Jurkat, Clone E6-1 (cell line): ENCODE measurements at places on chromosomes 6 and 20.

- DNase-seq: no peak
Measured at GRCh38 chr6:132703936-132704335, 9.9 kb downstream of the VNN1 start.

DNA sequence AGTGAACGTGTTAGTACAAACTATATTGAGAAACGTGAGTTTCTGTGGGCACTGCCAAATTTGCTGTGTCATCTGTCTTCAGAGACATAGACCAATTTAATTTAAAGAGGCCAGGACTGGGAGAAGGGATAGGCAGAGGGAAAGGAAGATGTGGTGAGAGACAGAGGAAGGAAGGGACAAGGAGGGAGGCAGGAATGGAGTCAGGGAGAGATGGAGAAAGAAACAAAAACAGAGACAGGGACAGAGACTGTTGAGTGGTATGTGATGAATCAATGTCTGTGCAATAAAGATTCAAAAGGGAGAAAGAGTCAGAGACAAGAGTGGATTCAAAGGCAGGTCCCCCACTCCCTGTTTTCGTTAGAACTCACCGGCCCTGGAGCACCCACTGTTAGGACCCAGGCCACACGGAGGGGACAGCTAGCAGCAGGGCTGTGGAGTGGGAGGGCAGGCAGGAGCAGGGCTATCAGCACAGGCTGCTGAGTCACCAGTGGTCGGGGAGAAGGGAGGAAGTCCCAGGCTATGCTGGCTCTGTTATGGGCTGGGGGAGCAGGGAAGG lies 51.6 kb upstream of the CHD6 start:
- DNase-seq: no peak

DNA sequence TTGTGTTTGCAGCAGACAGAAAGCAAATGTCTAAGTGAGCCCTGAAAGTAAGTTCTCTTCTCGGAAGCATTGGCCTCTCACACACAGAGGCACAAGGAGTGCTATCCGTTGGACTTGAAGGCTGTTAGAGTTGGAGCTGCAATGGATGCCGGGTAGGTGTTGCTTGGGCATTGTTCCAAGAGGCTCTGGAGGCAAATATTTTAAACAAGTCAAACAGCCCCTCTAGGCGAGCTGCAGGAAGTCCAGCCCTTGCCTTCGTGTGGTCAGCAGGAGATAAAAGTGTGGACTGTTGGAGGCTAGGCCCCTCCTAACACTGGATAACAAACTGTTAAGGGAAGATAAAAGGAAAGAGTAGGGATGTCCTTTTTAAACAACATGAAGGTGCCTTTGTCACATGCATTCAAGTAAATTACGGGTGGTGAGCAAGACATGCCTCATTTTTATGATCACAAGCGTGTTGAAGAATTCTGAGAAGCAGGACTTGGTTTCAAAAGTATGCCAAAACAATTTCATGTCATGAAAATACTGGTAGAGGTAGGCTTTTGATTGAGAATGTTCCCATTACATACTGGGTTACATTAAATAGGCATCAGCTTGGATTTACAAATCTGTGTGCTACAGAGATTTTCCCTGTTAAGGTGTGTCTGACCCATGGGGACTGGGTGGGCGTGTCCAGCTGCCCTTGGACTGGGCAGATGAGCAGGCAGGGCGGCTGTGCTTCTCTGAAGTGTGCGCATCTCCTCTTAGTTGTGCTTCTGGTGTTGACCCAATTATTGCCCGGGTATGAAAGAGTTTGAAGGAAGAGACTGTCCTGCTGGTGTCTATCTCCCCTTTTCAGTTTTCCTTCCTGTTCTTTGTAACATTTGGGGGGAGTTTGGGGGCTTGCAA lies 57.5 kb downstream of the RREB1 start:
- DNase-seq: no peak

GRCh38 chr6:157813191-157813590 lies 9.9 kb upstream of the SNX9 start:
- no peak for DNase-seq

DNA sequence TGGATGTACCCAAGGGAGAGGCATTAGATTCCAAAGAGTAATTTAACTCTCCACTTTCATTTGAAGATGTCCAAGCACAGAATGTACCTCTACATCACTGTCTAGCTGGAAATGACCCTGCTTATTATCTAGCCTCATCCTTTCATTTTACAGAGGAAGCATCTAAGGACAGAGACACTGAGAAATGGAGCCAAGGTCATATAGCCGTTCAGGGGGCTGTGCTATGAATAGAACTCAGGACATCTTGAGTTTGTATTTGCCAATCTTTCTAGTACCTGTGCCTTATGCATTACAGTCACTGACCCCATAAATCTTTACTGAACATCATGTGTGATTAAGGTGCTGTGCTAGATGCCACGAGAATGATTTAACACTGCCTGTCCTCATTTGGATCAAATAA lies 138.2 kb upstream of the SPTLC3 start:
- no peak for DNase-seq

GRCh38 chr6:79802657-79803300 lies 144.6 kb downstream of the ELOVL4 start:
- no peak for DNase-seq
